Smooth muscle cell of the umbilical artery (primary cell): ENCODE measurements at places on chromosomes 16 and 17. TPM values are rescaled to one million over a fixed set of nuclear protein-coding genes. Genes with fewer than 3 reads are reported as not detected.

Gene MRPL10
- total RNA-seq = 10.4 and 19.5 TPM in 2 replicates

Gene FZD2
- 18.3 and 31.5 TPM in 2 replicates for total RNA-seq

Gene NPW
- 0.30 and 0.65 TPM in 2 replicates for total RNA-seq

Gene EIF5A
- total RNA-seq = 513 and 520 TPM in 2 replicates

Gene COX10
- 13.7 and 16.5 TPM in 2 replicates for total RNA-seq
